Epithelial cell of proximal tubule (primary cell): ENCODE measurements at places on chromosomes 12 and 14.

- DNase-seq, result no peak
Observed at GRCh38 chr14:67391268-67391667, 20.7 kb downstream of the PLEK2 start.

DNA sequence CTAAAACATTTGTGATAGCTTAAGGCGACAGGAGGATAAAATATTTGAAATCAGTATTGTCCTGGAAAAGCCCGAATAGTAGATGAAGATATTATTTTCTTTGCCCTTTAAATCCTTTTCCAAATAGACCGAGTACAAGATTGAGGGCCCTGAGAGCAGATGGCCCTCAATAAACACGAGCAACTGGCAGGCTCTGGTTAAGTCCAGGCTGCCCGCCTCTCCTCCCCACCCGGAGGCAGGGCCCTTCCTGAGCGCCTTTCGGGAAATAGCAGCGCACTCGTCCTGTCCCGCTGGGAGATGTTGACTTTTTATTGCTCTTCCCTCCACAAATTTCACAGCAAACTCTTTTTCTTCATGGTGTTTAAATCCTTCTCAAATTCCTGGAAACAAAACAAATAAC, 50.8 kb upstream of the MAX start:
- no peak for DNase-seq

DNA sequence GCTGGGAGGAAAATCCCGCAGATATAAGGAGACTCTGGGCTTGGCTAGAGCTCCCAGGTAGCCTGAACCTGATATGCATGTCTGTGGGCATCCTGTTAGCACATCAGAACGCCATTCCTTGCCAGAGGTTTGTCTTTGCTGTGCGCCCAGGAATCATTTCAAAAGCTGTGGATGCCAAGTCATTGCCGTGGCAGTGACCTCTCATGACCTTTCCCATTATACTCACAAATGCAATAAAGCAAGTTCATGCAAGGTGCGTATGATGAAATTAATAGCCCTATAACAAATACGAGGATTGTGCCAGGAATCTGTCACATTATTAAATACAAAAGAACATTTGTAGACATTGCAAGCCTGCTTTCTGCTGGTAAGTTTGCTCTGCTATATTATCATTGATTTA, 229.1 kb upstream of the PELI2 start:
- DNase-seq, result no peak

DNA sequence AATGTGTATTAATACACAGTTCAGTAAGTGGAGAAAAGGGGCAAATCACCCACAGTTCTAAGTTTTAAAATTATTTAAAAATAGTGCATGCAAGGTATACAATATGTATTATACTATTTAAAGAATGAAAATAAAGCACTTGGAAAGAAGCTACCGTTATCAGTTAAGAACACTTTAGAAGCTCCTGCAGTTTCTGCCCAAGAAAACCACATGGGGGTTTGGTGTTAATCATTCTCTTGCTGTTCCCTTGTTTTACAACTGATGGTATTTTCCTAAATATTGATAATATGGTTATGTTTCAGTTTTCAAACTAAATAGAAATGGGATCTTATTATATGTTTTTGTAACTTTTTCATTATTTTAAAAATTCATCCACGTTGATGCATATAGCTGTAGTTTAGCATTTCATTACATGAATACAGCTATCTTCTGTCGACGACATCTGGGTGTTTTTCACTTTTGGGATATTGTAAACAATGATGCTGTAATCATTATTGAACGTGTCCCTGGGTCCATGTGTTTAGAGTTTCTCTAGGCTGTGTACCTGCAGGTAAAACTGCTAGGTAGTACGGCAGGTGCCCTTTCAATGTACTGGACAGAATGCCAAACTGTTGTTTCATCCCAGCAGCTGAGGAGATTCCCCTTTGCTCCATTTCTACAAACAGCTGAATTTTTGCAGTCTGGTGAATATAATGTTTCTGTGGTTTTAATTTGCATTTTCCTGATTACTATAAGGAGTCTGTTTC, 64.1 kb downstream of the APPL2 start:
- DNase-seq, result no peak

DNA sequence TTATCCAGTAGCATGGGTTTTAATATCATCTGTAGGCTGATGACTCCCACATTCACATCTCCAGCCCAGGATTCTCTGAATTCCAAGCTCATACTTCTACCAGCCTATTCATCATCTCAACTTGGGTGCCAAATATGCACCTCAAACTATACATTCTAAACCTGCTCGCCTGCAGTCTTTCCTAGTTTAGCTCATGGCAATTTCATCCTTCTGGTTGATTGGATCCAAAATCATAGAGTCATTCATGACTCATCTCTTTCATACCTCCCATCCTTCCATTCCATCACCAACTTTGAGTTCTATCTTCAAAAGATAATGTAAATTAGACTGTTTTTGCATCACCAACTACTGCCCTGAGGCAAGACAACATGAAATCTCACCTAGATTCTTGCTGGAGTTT, 99.7 kb upstream of the EGLN3 start:
- DNase-seq, result no peak

DNA sequence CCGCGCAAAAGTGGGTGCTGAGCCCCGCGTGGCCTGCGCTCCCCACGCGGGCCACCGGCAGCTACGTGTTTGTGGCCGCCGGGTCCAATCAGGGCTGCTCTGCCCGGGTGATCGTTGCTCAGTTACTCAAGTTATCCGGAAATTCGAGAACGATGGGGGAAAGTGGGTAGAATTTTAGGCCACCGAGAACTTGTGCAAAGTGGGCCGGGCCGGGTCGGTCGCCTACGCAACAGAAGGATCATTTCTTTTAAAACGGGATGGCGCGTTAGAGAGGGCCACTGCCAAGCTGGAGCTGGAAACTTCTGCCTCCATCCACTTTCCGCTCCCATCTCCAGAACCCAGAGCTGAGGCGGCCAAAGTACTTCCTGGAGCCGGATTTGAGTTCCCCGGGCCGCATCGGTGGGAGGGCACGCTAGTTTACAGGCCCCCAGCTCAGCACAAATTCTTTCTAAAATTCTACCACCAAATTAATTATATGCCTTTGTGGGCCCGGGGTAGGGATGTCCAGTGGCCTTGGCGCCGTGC, 3.5 kb downstream of the RFX4 start:
- no peak for DNase-seq

GRCh38 chr12:19125325-19125724, 4.2 kb upstream of the PLEKHA5 start:
- no peak for DNase-seq

DNA sequence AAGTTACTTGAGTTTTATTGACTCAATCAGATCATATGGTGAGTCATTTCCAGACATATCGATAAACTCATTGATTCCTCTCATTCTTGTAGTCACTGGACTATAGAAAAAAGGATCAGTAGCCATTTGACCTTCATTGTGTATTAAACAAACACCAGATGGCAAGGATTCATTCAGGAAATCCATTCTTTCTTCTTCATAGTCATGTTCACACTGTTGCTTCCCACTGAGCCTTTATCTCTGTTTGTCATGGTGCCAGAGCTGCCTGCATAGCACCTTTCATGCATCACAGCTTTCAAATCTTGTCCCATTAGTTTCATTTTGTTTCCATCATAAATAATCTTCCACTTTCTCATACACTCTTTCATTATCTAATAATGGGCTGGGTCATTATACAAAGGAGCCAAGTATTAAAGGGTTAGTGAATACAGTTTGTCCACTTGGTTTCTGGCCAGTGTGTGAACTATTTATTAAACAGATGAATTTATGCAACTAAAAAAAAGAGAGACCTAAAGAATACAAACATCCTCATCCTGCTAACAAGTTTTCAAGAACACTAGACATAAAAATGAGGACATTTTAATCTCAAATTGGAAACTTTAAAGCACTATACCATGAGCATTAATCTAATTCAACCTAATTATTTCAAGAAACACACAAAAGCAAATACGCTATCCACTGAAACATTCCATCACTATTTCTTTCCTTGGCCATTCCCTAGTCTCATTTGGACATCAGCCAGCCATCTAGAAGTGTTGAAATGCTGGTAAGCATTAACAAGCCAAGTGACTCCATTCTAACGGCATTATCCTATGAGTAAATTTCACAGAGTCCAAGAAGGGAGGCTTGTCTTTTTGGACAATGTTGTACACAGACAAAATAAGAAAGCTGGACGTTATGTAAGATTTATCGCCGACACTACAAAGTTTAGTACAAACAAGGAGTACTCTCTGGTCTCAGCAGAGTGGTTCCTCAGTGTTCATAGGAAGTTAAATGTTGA, 476.5 kb downstream of the FOXG1 start:
- DNase-seq, result peak; percentile 75

DNA sequence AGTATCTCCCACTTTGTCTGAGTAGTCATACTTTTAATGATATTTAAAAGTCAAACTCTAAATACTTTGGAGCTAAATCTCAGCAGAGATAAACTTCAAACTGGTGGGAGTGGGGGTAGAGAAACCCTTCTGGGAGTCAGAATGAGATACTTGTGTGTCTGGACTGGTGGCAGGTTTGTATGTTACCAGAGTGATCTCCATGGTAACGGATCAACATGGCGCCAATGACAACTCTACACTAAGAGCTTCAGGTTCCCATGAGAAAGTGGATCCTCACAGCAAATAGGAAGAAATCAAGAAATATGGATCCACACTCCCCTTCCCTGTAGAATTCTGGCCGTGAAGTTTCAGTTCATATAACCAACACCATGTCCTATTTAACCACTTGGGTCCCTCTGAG, 121.9 kb downstream of the ETV6 start:
- DNase-seq, result no peak

GRCh38 chr14:37594238-37594970, 645 bp downstream of the FOXA1 start:
- DNase-seq, result no peak

GRCh38 chr14:75539162-75539560, 16.9 kb downstream of the BATF start:
- DNase-seq, result no peak

GRCh38 chr14:98323836-98324235, 948.2 kb downstream of the BCL11B start:
- DNase-seq, result peak; percentile 65

DNA sequence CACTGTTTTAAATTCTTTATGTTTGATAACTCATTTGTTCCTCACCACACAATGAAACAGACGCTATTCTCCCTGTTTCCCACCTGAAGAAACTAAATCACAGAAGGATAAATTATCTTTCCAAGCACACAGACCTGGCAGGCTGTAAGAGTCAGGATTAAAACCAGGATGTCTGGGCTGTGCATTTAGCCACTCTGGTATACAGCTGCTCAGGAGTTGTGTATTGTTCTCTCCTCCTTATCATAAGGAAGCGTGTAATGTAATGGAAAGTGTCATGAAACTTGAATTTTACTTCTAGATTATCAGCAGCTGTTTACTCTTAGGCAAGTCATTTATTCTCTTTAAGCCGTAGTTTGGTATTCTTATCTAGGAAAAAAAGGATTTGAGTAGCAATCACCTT, 154.8 kb upstream of the LRIG3 start:
- no peak for DNase-seq

- no peak for DNase-seq
Observed at GRCh38 chr14:70755655-70756054, 53.7 kb downstream of the MAP3K9 start.

DNA sequence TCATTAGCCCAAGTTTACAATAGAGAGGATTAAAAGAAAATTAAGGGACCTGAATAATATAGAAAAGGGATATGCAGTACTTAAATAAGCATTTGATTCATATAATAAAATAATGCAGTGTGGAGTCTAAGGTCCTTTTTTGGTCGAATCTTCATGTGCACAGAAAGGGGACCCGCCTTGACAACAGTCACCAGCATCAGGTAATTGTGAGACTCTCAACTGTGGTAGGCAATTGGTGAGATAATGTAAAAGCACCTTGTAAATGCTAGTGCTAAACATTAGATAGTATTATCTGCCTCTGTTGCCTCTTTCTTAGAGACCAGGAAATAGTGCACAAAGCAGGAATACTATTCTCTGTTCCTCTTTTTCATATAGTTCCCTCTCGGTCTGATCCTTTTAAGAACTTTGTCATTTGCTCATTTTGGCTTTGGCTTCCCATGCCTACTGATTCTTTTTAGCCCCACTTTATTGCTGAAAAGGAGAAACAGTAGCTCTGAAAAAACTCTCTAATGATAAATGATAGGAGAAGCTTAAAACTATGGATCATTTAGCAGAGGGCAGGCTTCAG, 17.5 kb downstream of the CHPT1 start:
- no peak for DNase-seq

GRCh38 chr14:23294734-23295561, 7.7 kb downstream of the PPP1R3E start:
- DNase-seq, result no peak

DNA sequence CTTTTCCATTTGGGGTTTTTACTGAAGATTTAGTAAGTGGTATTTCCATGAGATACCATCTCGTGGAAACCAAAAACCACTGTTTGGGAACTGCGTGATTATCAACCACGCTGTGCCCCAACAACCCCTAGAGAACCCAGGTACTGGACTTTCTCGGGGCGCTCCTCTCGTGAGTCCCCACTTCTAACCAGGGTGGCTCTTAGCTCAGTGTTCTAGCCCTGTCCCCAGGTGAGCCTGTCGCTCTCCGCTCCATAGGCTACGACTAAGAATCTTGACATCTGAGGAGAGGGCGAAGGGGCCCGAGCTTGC, 686 bp downstream of the MCRS1 start:
- no peak for DNase-seq

DNA sequence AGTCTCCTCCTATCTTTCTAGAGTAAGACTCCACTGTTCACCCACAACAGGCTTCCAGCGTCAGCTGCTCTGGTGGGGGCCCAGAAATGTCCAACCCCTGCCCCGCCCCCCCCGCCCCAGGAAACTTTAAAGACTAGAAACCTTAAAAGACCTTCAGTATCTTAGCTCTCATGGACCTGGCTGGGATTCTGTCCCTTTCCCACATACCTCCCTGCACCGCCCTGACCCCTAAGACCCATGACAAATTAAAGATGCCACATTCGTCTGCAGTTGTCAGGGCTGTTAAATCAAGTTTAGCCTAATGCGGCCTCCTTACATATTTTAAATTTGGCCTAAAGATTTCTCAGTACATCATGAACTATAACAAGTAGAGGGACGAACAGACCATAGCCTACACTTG, 10.0 kb upstream of the SERPINA10 start:
- no peak for DNase-seq

- DNase-seq, result no peak
Observed at GRCh38 chr14:66944872-66945271, 244.4 kb upstream of the GARIN2 start.

GRCh38 chr14:69358966-69359365, 39.1 kb downstream of the ERH start:
- no peak for DNase-seq

- DNase-seq, result no peak
Observed at GRCh38 chr12:107684029-107684795, 1.4 kb upstream of the PWP1 start.

DNA sequence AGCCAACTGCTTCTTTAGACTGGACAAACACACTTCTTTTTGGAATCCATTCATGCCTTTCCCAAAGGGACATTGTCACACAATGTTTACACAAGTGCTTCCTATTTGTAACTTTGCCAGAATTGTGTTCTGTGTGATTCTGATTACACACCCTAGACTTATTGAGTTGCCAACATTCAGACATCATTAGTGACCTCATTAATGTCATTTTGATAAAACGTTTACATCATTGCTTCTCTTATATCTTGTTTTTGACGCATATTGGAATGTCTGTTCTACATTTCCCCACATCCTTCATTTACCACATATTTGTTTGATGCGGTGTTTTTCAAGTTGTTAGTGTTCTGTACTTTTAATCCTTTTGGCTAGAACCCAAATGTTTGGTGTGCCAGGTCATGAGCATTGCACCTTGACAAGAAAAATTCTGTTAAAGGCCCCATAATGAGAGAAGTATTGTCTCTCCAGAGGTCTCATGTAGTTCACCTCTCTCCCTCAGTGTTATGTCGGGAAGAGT, 305.5 kb downstream of the AEBP2 start:
- peak; percentile 52 for DNase-seq

GRCh38 chr14:32468955-32469354, 139.9 kb downstream of the AKAP6 start:
- peak; percentile 89 for DNase-seq
